ENCODE measurements at places on chromosomes 1 and 21.

GRCh38 chr1:116501870-116502244 lies 69.0 kb downstream of the CD58 start:
- no peak for DNase-seq

DNA sequence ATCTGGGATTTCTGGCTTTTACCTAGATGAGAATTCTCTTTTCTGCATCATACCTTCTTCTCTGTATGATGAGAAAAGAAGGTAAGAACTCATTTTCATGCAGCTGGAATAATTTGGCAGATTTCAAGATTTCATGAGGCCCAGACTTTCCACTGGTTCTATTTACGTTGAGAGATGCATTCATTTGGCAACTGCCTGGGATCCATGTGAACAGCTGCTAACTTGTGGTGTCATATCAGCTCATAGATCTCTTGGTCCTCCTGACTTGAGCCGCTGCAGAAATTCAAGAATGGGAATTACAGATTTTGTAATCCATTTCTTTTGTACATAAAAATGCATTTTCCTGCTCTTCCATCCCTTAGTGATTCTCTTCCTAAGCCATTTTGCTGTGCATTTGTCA lies 17.1 kb upstream of the C1orf87 start:
- DNase-seq: no peak

- no peak for DNase-seq
These were observed 30.4 kb upstream of the PDE4B start for GRCh38 chr1:65762081-65762862.

- no peak for DNase-seq
These were observed 271.3 kb downstream of the NPHP4 start for GRCh38 chr1:5720936-5721335.

DNA sequence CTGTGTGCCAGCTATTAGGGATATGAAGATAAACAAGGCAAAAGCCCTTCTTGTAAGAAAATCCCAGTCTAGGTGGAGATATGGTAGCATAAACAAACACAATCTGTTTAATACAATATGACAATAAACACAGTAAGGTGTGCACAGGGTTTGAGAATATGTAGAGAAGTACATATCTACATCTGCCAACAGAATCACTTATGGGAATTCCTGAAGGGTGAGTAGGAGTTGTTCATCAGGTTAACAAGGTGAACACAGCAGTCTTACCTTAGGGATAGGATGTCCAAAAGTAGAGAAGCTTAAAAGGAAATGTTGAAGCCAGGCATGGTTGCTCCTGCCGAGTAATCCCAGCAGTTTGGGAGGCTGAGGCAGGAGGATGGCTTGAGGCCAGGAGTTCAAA lies 57.7 kb upstream of the LRRC7 start:
- no peak for DNase-seq

DNA sequence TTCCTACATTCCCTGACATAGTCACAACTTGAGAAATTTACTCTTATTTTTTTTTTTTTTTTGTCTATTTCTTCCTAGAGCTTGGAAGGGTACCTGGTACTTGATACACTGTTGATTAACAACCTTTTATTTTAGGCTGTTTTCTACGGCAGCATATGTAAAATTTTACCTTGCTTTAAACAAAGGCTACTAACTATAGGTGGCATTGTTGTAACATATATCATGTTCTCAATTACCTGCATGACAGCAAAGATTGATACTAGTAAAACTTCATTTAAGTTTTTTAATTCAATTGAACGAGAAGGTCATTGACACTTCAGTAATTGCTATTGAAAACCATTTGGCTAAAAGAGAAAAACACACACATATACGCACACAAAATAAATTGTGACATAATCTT lies 238.3 kb upstream of the ESRRG start:
- no peak for DNase-seq

DNA sequence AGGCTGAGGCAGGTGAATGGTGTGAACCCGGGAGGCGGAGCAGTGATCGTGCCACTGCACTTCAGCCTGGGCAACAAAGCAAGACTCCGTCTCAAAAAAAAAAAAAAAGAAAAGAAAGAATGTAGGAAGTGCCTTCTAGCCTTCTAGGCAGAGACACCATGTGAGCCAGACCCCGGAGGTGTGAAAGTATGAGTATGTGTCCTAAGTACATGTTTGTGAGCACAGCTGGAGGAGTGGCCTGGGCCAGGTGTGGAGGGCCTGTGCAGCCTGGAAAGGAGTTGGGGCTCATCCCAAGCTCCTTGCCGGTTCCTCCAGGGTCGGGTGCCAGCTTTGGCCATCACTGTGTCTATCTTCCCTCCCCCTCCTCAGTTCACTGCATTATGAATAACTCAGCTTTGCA lies 13.0 kb downstream of the SOX13 start:
- DNase-seq: no peak

DNA sequence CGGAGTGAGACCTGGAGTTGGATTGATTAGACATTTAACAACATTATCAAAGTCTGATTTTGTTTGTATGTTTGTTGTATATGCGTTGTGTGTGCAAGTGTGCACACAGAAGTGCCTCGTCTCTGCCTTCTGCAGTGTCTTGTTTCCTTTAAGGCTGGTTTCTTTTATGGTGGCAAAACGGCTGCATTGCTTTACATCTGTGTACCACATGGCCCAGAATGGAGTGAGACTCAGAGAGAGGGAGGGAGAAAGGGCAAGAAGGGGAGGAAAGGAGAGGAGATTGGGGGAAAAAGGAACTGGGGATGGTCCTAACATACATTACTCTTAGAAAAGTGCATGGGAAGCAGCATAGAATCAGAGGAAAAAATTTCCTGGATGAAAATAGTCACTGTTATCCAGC lies 99.7 kb upstream of the WLS start:
- DNase-seq: no peak

- no peak for DNase-seq
These were observed 3.0 kb downstream of the SLAMF9 start for GRCh38 chr1:159951016-159951415.

GRCh38 chr1:116453906-116454305 lies 80.9 kb downstream of the ATP1A1 start:
- DNase-seq: no peak

GRCh38 chr21:42223826-42224575 lies 5.1 kb downstream of the ABCG1 start:
- no peak for DNase-seq

GRCh38 chr1:204287466-204287891 lies 72.2 kb downstream of the PLEKHA6 start:
- no peak for DNase-seq

DNA sequence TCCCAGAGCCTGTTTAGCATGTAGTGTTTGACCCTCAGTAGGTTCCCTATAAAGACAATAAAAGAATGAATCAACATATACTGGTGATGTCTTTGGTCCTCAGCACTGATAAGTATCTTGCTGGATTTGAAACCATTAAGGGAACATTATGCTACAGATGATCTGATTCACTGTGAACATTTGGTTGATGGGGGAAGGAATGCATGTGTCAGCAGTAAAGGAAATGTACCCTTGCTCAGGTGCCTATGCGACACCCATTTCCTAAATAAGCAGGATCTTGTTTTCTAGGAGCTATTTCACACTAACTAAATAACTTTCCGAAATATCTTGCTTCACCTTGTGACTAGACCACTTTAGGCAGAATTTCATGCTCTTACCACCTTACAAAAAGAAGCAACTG lies 13.0 kb downstream of the TEX38 start:
- no peak for DNase-seq

- no peak for DNase-seq
These were observed 199.0 kb downstream of the OLFM3 start for GRCh38 chr1:101797722-101798121.

GRCh38 chr1:172477741-172478140 lies 33.9 kb upstream of the PIGC start:
- DNase-seq: no peak
